ENCODE measurements at places on chromosomes 7 and 10.

DNA sequence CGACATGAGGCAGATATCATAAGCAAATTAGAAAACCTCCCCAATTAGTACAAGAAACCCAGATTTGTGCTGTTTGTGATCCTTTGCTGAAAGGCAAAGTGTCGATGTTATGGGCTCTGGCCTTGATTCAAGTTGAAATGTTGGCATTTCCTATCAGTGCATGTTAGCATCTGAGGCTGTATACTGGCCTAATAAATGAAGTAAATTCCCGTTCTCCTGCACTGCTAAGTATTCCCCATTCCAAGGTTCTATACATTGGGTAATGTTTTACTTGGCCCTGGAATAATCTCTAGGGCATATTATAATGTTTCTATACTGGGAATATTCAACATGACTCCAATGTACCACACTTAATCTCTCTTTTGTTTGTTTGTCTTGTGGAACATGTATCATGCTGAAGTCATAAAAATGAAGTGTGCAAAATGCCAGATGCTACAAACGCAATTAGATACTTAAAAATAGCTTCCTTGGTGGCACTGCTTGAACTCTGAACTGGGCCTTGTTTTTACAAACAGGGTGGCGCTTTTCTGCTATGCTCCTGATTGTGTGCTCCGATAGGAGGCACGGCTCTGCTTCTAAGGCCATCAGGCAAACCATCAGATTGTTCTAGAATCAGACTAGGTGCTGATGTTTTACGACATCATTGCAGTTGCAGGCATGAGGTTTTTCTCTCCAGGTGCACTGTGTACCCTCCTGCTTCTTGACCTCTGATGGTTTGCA lies 156.7 kb upstream of the TCF7L2 start:
- no peak for DNase-seq

DNA sequence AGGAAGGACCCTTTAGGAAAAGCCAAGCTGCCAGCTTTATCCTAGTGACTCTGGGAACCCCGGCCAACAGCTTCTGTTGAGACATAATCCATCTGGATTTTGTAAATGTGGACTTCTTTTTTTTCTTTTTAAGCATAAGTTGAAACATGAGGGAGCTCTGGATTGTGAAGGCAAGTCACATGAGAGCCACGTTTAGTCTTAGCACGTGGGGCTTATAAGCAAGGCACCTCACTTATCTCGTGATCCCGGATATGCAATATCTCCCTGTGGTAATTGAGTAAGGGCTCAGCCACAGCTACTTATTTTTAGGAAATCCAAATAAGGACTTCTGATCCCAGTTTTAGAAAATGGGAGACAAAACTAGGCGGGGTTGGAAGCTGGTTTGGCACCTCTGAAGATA lies 111.2 kb upstream of the PTN start:
- no peak for DNase-seq

DNA sequence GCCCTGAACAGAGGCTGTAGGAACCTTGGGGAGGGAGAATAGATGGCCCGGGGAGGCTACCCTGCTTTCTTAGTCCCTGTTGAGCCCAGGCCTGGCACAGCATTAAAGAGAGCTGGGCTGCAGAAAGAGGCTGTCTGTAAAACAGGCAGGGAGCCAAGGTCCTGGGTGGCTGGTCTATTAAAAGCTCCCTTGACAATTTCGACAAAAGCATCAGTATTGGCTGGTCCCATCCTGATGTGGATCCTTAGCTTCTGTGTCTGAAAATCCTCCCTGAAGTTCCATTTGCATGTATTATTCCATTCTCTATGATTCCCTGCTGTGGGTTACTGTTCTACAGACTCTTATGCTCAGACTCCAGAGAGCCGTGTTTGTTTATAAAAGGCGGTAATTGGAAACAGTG lies 158.5 kb downstream of the GALNT17 start:
- no peak for DNase-seq

DNA sequence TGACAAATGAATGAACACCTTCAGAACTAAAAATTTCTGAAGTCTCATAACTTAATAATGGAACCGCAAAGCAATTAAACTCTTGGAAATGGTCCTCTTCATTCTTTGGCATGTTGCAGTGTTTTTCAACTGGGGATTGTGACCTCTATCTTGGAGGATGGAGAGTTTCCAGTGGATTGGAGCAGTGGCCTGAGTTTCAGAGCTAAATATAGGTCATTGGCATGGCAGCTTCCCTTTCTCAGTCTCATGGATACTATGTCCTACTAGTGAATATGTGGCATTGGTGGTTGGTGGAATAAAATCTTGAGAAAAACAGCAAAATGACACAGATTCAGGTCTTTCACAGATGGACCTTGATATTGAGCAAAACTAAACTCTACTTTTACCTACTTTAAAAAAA lies 24.1 kb upstream of the EPC1 start:
- DNase-seq = no peak

DNA sequence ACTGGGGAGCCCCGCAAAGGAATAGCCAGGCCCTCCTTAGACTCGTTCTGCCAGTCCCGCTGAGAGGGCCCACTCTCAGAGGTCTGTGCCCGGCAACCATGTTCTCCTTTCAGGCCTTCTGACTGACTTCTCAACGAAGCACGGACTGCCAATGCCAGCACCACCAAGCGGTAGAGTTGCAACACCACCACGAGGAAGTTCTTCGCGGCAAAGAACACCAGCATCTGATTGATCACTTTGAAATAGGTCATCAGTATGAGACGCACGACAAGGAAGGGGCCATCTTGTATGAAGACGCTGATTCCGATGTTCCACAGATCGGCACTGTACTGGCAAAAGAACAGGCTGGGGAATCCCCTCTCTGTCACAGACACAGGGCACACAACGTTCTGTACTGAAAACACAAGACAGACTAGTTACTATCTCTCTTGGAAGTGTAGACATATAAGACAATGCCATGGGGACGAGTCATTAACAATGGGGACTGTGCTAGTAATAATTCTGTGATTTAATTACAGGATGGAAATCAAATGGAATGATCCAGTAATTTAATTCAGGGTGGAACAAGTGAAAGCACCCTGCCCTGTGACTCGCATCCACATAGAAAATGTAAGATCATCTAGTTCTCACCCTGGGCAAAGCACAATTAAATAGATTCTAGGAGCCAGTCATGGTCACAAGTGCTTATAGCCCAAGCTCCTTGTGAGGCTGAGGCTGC lies 42.7 kb downstream of the TMEM26 start:
- DNase-seq = no peak
